Stimulated activated CD8-positive, alpha-beta memory T cell treated with anti-CD3 and anti-CD28 coated beads, Interleukin-15, amount 100 ng/mL, for 1 hour (primary cell): ENCODE measurements at places on chromosomes 7 and 10.

GRCh38 chr10:76255241-76255640, 823.8 kb downstream of the LRMDA start:
- DNase-seq, result no peak

DNA sequence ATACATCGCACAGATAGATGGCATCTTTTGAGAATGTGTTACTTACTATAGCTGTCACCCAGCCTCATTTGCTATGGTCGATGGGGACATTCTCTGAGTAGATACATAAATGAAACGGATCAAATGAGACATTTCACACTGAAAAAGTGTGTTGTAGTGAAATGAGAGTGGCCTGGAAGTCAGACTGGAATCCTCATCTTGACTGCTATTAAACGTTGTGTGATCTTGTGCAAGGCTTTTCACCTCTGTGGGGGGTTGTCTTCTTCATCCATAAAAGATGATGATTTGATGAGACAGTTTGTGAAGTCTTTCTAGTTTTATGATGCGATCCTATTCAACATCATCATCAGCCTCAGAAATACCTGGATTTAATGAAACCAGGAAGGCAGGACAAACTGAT, 155.4 kb upstream of the MYO3A start:
- DNase-seq, result no peak

GRCh38 chr7:98949336-98950044, 71.2 kb downstream of the TRRAP start:
- DNase-seq, result no peak

DNA sequence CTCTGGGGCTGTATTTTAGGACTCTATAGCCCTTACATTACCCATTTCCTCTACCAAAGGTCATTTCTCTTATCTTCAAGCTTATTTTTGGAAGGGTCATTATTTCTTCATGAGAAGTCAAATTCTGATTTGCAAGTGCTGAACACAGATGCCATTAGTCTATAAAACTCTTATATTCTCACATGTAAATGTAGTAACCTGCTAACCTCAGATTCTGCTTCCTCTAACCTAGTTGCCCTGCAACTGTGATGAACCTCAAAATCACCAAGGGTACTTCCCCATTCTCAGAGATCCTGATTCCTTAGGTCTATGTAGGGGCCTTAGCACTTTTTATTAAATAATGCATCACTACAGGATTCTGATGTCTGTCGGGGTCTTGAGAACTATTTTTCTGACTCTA, 6.3 kb downstream of the FAS start:
- DNase-seq, result no peak

DNA sequence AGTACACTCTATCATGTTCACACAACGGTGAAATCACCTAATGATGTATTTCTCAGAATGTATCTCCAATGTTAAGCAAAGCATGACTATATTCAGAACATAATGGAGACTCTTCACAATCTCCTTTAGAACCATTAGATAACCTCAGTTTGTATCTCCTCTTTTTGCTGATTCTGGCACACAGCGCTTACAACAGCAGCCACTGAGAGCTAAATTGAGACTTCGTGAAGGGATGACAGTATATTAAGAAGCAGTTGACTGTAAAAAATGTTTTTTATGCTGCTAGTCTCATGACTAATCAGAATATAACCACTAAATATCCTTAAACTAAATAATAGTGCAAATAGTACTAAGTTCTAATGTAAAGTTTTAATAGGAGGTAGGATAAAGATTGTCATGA, 46.9 kb downstream of the KMT2E start:
- no peak for DNase-seq

DNA sequence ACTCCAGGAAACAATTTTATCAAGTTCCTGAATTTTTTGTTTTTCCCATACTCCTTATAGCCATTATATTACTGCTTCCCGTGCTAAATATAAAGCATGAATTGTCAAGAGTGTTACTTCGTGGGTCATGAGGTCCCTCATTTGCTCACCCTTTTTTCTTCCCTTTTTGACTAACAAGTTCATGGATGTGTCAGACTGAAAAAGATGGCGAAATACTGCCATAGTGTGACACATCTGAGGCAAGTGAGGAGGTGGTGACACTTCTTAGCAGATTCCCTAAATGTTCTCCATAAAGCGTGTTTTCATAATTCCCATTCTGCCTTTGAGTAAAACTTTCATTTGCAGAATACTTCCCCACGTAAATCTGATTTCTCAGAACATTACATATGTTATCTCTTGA, 269.6 kb upstream of the FZD1 start:
- DNase-seq, result no peak

- no peak for DNase-seq
Observed at GRCh38 chr7:154505362-154505761, 453.2 kb downstream of the DPP6 start.

GRCh38 chr7:14960721-14961120, 58.2 kb upstream of the DGKB start:
- no peak for DNase-seq

GRCh38 chr7:131895541-131896164, 339.2 kb upstream of the PODXL start:
- DNase-seq, result no peak

GRCh38 chr7:157687845-157688532, 351.2 kb downstream of the DNAJB6 start:
- DNase-seq, result no peak

DNA sequence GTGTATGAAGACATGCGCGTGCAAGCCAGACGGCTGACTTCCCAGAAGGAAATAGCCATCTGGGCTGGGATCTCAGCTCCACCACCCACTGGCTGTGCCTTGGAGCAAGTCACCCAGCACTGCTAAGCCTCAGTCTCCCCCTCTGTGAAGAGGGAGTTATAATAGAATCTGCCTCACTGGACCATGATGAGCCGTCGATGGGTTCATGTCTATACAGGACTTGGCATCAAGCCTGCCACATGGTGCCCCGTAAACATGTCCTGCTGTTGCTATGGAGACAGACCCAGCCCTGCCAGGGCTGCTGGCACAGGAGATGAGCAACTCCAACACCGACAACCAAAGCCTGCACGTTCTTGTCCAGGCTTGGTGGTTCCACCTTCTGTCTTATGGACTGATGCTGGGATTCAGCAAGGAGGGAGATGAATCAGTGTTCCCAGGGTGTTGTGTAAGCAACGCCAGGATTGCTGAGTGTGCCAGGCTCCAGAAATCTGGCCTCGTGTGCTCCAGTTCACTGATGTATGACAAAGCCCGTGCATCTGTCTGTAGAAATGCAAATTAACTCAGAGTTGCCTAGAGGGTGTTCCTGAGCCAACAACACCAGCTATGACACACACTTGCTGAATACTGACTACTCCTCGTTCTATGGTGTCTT, 5.6 kb downstream of the GPR15LG start:
- no peak for DNase-seq

GRCh38 chr7:106964466-106964865, 80.0 kb upstream of the PRKAR2B start:
- DNase-seq, result no peak

GRCh38 chr10:5776881-5777197, 36.4 kb downstream of the GDI2 start:
- DNase-seq, result no peak

- no peak for DNase-seq
Observed at GRCh38 chr7:137984181-137985041, 17.5 kb downstream of the CREB3L2 start.

DNA sequence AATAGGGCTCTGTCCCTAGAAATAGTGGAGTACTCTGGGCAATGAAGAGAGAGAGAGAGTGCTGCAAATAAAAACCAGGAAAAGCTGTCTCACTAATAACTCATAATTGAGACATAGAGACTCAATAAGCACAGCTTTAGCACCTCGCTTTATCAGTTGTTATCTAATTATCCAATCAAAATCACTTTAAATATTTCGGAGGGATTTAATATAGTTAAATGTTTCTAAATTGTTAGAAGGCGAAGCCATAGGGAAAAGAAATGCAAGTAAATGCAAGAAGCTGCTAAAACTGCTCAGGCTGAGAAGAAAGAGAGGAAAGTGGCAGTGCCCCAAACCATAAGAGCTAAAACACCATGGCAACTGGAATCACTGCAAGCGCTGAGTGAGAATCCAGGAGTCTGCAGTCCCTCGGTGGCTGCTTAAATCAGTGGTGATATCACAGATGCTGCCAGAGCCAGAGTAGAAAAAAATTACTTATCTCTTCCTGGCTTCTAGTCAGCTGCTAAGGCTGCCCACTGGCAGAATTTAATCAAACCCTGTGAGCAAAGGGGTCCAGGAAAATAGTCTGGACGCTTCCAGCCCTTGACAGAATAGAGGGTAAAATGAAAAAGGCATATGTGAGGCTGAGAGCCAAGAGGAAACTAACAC, 150.4 kb upstream of the CHRM2 start:
- no peak for DNase-seq

DNA sequence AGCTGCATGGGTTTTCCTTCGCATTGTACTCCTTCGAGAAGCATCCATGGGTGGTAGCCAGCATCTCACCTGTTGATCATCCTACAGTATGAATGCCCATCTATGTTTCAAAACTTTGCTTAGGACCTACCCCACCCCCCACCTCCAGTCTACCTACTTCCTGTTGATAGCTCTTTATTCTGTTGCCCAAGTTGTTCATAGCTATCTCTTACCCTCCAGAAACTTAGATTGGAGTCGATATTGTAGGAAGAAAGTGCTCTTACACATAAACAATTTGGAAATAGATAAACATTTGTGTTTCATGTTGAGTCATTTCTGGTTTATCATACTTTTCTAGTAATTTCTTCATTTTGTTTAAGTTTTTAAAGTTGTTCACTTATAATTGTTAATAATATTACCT, 90.1 kb downstream of the FAS start:
- no peak for DNase-seq

- no peak for DNase-seq
Observed at GRCh38 chr7:12518920-12519681, 51.4 kb upstream of the SCIN start.

- no peak for DNase-seq
Observed at GRCh38 chr10:124179308-124180043, 86.1 kb upstream of the CHST15 start.

DNA sequence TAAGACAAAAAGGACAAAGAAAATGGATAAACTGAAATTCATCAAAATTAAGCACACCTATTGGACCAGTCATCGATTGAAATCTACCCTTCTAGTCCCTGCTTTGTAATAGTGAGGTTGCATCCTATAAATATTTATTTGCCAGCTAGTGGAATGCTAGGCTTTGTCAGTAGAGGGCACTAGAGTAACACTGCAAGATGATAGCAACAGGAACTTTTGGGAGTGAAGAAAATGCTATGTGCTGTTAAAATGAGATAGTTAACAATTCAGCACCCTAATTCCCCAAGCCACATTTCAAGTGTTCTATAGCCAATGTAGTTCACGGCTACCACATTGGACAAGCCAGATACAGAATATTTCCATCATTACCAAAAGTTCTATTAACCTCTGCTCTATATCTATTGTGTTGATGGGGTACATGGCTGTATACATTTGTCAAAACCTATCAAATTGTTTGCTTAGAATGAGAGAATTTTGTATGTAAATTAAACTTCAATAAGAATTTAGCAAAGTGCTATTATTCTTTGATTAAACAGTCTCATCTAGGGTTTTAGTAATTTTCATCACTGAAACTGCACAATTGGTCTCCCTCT, 69.8 kb downstream of the LSMEM1 start:
- DNase-seq, result no peak

DNA sequence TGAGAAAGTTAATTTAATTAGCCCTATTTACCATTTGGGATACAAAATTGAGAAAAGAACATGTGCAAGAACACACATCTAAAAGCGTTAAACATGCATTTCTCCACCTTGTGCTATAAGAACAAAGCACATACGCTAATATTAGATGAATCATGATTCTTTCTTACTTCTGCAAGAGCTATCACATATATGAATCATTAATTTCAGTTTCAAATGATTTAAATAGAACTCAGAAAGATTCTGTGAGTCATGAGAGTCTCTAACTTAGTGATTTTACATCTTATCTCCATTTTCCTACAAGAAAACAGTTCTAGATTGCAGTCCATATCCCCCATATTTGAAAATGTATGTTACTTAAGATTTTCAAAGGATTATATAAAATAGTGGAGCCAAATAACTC, 173.9 kb downstream of the RNLS start:
- DNase-seq, result no peak

DNA sequence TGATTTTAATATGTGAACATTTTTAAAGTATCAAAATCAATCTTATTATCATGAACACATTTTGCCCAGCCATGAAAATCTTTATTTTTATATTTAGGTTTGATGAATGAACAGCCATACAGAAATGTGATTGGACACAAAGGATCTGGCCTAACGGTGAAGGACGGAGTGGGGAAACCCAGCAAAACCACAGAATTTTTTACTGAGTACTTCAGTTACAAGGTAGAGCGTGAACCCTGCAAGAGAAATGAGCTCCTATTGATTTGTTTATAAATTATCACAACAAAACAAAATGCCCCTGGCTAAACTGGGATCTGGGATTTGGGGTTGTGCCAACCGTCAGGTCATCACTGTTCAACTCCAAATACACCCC, 118.8 kb downstream of the JAZF1 start:
- no peak for DNase-seq

DNA sequence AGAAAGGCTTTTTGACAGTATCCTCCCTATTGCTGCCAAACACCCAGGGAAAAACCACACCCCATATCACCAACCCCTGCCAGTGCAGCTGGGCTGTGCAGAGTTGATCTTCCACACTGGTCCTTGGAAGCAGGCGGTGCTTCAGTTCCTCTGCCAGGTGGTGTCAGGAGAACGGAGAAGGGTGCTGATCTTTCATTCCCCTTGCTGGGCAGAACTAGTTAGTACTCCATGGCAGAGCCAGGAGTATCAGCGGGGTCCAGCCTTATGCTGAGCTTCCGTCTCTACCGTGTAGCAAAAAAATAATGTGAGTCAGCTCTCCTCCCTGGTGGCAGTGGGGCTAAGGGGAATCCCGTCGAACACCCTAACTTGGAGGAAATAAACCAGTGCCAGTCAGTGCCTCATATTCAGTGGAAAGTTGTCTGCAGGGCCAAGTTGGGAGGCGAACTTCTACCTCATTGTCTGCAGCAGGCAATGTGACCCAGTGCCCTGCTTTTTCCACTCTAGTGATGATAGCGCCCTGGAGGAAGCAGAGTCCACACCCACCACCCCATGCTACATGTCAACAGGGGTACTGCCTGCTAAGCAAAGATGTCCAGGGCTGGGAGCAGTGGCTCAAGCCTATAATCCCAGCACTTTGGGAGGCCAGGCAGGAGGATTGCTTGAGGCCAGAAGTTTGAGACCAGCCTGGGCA, 175.4 kb downstream of the AUTS2 start:
- no peak for DNase-seq

GRCh38 chr10:97259119-97259518, 33.3 kb downstream of the ARHGAP19 start:
- DNase-seq, result no peak

DNA sequence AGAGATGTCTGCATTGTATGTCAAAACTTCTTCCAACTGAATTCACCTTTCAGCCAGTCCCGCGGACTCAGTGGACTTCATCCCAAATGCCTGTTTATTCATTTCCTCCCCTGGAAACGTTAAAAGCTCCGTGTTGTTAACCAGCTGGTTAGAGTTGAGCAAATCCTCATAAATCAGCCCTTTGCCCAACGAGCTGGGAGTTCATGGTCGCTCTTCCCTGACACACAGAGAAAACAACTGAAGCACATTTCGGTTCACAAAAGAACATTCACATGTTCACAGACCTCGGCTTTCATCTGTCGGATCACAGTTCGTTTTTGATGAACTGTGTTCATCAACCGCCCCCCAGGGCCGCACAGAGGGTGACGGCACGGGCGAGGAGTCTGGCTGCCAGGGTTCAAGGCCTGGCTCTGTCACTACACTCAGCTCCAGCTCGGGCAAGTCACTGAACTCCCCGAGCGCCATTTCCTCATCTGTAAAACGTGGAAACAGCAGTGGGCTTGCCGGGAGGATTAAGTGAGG, 62.6 kb downstream of the GLI3 start:
- DNase-seq, result no peak
